Left ventricle myocardium superior (tissue), 1 donor: ENCODE measurements at places on chromosomes 4 and X.

DNA sequence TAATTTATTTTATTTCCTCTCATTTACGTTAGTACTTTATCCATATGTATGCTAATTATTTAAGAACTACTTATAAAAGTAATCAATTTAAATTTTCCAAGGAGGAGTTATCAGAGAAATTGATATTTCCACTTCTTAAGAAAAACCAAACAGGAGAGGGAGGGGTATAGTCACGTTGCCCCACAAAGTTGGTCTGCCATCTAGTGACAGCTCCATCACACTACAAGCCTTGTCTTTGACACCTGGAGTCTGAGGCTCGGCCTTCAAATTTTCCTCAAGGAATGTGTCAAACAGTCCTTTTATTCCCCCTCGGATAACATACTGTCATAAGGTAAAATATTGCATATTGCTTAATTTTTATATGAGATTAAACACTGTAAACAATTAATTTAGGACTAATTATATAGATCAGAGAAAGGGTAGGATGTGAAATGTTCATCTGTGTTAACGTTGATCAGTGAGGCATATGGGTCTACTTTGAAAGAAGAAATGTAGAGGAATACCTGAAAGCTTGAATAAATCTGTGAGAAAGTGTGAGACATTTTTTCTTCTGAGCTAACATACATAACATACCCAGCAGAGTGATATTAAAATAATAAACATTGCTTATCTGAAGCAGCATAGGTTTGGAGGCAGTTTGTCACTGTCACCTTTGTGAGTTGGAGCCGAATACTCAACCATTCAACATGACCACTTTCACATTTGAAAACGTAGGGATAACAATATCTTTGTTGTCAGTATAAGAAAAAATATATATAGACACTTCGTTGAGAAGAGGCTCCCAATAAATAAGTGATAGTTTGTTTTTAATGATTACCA is 114.4 kb downstream of the GLRA3 start:
- DNase-seq: no peak

DNA sequence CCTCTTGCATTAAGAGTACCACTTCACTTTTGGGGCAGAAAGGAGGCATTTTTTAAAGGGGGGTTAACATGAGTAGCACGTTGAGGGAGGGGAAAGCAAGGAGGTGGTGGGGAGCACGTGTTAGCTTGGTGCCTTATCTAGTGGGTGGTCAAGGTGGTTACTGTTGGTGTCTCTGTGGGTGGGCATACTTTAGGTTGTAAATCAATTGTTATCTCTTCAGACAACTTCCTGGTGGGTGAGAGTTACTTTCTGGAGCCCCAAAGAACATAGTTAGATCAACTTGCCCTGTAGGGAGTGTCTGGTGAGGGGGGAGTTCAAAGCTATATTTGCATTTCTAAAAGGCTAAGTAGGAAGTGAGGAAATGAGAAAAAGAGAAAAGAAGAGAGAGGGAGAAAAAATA is 297.7 kb upstream of the CLNK start:
- no peak for DNase-seq

- DNase-seq: no peak
Observed at GRCh38 chrX:31670245-31670644, 598.4 kb upstream of the FTHL17 start.

DNA sequence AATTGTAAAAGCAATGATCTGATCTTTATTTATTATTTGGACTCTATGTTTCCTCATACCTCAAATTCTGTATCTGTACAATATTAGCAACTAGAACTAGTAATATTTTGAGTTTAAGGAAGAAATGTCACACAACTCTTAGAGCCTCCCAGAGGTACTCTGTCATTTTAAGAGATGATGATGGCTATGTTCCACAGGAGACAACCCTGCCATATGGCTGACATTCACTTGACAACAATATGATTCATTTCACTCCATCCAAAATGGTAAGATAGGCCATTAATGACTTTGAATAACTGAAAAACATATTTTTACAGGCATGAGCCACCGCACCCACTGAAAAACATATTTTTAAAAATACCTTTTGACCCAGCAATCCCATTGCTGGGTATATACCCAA is 190.3 kb downstream of the MAML3 start:
- no peak for DNase-seq

GRCh38 chr4:172188248-172188988 is 375.2 kb downstream of the GALNTL6 start:
- no peak for DNase-seq

DNA sequence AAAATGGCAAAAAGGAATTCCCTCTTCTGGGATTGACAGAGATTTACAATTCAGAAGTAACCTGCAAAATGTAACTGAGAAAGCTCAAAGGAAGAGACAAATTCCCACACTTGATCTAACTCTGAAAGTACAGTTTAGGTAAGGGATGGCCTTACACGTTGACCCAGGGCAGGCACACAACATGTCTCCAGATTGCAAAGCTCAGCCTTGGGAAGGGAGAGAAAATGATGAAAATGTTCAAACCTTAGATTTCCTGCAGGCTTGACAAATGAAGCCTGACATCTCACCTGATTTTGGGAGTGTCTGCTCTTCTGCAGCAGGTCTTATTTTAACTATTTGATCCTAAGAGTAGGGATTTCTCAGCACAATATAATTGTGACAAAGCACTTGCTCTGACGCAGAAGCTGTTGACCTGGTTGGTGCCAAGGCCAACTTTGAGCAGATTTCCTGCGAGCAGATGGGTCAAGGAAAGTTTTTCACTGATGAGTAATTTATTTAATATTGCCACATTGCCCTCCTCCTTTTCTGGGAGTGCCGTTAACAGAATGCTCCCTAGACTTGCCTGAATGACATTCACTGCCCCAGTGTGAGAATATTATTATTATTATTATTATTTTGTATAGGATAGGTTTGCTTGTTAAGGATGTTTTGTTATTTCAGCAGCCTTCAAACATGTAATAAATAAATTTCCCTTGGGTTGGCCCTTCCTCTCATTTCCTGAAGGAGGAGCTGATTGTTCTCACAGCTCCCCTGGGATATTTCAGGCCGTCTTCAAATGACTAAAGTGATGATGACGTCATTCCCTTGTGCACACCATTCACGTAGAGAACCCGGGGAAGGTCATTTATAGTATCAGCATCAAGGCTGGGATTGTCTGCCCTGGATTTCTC is 157.1 kb downstream of the VEGFC start:
- no peak for DNase-seq

DNA sequence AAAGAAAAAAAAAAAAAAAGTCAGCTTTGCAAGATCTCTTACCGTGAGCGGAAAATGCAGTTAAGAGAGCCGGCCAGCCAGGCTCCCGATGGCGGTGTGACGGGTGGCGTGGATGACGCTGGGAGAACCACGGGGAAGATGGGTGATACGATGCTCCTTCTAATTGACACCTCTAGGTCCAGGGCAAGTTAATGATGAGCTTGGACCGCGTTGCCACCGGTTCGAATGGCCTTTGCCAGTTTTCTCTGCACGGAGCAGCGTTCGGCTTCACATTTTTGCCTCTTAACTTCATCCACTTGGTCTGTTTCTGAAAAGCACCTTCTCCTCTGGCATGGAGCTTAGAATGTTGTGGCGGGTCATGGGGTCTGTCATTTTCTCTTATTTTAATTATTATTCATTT is 33.2 kb downstream of the SHOX start:
- DNase-seq: no peak

DNA sequence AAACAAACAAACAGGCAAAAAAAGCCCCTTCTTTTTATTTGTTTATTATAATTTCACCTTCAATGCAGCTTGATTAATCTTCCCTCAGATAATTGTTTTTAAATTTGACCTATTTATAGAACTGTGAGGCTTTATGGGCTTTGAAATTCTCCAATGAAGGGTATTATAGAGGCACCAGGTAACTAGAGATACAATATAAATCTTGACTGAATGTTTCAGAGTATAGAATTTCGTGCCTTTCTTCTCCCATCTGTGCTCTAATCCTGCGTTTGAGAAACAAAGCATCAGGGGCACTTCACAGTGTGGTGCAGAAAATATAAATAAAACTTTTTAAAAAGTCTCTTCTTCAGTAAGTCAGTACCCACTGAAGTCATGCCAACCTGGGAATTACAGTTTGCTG is 120.9 kb downstream of the ANKRD50 start:
- DNase-seq: no peak

- no peak for DNase-seq
Observed at GRCh38 chrX:14598330-14598729, 69.0 kb downstream of the GLRA2 start.

- no peak for DNase-seq
Observed at GRCh38 chr4:180280726-180281297, 1962.4 kb upstream of the TENM3 start.

DNA sequence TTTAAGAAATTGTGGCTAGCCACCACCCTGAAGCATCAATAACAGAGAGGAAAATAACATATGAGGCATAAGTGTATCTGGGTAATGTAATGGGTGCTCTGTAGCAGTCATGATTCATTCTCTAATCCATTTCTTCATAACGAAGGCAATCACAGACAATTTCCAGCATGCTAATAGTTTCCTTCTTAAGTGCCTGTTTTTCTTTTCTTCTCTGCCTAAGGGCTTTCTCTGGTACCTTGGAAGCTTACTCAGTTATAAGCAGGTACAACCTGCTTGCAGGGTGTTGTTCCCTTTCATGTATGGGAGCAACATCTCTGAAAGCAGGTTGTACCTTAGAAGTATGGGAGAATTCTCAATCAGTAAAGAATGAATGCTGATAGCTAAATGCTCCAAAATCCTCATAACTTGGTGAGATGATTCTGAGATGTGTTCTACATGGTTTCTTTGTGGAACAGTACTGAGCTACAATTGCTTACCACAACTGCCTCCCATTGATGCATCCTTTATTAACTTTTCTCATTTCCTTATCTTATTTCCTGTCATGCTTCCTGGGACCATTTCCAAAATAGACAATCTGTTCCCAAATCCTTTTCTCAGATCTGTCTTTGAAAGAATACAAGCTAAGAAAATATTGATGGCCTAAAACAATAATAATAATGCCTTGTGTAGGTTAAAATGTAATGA is 247.6 kb downstream of the PAPSS1 start:
- DNase-seq: no peak

- no peak for DNase-seq
Observed at GRCh38 chrX:21610168-21610567, 48.0 kb downstream of the KLHL34 start.

DNA sequence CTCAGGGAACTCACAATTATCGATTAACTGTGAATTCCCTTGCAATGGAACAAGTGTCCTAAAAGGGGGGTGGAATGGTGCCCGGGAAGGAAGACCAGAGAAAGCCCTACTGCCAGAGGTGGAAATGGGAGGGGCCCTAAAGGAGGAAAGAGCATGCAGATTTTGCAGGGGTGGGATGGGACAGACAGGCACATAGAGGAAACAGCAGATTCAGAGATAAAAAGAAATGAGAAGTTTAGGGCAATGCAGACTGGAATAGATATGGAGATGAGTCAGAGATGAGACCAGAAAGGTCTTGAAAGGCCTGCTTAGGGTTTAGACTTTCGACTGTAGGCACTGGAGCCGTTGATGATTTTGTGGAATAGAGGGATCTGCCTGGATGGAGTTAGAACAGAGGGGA is 57.4 kb upstream of the PITX2 start:
- DNase-seq: no peak

- DNase-seq: peak; percentile 29
Observed at GRCh38 chrX:38561951-38562719, 793 bp downstream of the TSPAN7 start.

GRCh38 chr4:163127621-163128020 is 39.1 kb downstream of the NAF1 start:
- DNase-seq: no peak

DNA sequence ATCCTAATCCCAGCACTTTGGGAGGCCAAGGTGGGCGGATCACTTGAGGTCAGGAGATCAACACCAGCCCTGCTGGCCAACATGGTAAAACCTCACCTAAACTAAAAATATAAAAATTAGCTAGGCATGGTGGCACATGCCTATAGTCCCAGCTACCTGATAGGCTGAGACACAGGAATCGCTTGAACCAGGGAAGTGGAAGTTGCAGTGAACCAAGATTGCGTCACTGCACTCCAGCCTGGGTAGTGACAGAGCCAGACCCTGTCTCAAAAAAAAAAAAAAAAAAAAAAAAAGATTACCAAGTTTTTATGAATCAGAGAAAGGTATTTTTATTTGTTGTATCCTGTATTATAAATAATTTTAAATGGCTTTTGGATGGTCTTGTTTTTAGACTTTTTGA is 15.1 kb downstream of the TRAPPC11 start:
- no peak for DNase-seq

GRCh38 chr4:13888112-13888511 is 260.6 kb upstream of the BOD1L1 start:
- DNase-seq: no peak

DNA sequence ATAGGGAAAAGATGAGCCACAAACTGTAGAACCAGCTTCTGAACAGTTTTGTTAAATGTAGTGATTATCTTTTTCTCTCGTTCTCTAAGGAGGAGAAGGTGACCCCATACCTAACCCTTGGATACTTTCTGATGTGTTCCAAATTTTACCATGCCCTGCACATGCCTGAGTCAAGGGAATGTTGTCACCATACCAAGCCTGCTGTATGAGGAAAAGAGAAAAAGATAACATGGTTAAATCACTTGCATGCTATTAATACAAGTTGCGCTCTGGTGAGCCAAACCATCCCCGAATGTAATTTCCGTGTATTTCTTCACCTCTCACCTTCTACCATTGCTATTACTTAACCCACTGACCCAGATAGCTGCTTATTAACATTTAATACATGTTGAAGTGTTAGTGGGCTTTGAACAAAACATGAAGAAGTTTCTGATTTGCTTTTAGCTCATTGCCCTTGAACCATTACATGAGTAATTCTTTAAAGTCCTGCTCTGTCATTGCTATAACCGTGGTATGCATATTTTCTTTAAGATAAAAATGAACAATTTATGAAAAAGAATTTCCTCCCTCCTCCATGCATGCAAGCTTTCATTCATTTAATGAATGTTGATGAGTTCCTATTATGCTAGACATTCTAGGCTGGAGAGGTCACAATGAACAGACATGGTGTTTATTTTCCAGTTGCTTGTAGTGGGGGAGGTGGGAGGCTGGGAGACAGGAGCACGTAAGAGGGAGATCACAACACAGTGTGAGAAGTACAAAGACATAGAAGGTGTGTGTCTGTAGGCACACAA is 13.6 kb upstream of the KIT start:
- no peak for DNase-seq

DNA sequence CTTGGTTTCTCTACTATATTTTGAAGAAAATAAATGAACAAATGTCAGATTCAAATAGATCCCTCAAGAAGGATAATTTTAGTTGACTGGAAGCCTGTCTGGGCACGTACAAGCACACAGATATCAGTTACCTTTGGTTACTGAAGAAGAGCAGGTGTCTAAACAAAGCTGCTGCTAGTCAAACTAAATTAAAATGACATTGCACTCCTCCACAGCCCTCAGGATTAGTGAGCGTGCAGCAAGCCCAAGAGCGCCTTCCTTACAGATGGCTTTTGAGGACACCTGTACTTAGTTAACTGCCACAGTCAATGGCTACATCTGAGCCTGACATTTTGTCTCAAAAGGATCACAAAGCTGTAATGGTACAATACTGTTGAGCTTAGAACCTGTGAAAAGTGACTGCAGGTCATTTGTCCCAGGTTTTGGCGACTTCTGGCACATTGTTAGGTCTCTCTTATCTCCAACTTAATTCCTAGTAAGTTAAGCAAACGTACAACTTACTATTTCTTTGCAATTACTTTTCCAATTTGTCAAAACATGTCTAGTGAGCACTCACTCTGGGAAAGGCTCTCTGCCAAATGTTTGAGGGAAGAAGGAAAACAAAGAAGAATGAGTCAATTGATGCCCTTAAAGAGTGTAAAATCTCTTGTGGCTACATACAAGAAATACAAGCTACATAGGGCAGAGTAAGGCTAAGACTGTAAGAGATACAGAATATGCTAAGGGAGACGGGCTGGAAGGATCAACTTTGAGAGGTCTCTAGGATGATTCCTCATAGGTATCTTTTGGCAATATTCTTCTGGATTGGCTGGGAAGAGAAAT is 25.6 kb upstream of the DAPP1 start:
- no peak for DNase-seq
